ENCODE measurements at places on chromosomes 16 and 17.

GRCh38 chr16:67034487-67034886 is 5.5 kb downstream of the CBFB start:
- DNase-seq: no peak

DNA sequence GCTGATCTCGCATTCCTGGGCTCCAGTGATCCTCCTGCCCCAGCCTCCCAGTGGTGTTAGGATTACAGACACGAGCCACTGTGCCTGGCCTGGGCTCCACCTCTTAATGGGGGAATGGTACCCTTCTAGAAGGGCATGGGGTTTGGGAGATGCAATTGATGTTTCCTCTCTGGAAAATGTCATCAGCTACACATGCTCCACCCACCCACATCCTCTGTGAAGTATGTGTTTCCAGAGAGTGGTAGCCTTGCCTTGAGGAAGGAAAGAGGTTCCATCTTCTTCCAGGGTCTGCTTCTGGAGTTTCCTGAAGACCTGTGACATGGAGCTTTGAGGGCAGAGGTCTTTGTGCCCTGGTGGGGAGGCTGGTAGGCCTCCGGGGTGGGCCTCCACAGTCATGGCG is 45.2 kb upstream of the GSE1 start:
- DNase-seq: no peak

DNA sequence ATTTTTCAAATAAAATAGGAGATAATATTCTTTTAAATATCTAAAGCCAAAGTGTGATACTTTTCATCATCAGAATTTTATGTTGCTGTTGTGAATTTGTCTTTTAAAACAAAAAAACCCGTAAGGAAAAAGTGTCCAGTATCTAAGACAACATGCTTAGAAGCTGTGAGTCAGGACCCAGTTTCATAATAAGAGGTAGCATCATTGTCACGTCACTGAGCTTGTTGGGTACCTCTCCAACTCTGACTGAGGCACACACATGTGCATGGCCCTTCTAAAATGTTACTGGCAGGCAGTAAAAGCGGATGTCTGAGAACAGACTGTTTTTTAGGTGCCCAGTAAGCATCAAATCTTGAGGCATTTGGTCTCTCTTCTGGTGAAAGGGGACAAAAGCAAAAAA is 2.5 kb downstream of the CIAPIN1 start:
- DNase-seq: no peak

DNA sequence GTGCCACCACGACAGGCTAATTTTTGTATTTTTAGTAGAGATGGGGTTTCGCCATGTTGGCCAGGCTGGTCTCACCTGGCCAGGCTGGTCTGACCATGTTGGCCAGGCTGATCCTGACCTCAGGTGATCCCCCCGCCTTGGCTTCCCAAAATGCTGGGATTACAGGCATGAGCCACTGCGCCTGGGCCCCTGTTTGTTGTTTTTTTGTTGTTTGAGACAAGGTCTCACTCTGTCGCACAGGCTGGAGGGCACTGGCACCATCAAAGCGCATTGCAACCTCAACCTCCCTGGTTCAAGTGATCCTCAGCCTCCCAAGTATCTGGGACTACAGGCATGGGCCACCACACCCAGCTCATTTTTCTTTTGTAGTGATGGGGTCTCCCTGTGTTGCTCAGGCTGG is 43.7 kb upstream of the TAOK1 start:
- no peak for DNase-seq

DNA sequence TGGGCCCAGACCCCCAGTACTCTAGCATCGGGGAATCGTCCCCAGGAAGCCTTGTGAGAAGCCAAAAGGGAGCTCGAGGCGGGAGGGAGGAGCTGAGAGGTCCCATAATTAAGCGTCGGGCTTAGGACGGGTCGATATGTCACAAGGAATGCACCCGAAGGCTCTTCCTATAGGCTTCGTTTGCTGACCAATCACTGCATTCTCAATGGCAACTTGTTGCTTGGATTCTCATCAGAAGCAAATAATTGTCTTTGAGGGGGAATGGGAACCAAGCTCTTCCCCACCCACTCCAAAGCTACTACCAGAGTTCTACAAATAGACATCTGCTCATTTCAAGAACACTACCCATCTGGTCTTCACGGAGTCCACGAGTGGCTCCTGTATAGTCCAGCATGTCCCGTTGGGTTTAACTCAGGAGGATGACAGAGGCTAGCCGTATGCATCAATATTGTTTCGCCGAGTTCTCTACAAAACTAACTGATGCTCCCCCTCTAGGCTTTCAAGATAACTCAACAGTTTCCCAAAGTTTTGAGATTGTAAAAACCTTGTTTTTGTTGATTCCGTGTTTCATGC is 628 bp upstream of the BLMH start:
- DNase-seq: no peak

- DNase-seq: no peak
Observed at GRCh38 chr16:49600536-49600935, 226.9 kb downstream of the C16orf78 start.

- no peak for DNase-seq
Observed at GRCh38 chr17:69567130-69567529, 152.6 kb downstream of the MAP2K6 start.

GRCh38 chr17:83186751-83187421 is 107.5 kb downstream of the METRNL start:
- no peak for DNase-seq

DNA sequence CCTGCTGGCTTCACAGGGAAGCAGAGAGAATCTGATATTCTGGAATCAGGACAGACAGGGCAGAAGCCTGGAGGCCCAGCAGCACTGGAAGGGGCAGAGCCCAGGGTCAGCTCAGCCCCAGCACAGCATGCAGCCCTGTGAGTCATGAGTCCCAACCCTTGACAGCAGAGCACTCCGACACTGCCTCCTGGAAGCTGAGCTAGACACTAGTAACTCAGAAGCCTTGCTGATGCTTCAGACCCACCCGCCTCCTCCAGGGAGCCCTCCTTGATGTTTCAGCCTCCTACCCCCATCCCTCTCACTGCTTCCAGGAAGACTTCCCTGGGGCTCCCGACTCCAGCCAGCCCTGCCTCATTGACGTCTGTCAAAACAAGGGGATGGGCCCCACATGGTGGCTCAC is 6.9 kb downstream of the CAMKK1 start:
- no peak for DNase-seq
